ENCODE measurements at places on chromosomes 2 and 18.

- DNase-seq = no peak
Measured at GRCh38 chr2:106868275-106868674, 17.7 kb downstream of the ST6GAL2 start.

DNA sequence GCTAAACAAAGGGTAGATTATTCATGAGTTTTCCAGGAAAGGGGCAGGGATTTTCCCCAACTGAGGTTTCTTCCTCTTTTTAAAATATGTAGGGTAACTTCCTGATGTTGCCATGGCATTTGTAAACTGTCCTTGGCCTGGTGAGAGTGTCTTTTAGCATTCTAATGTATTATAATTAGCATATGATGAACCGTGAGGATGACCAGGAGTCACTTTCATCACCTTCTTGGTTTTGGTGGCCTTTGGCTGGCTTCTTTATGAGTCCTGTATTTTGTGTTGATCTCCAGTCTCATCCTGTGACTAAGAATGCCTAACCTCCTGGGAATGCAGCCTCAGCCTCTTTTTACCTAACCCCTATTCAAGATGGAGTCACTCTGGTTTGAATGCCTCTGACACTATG lies 391.0 kb upstream of the LINC00305 start:
- DNase-seq = no peak

- DNase-seq = no peak
Measured at GRCh38 chr2:127857265-127857808, 618 bp downstream of the POLR2D start.

GRCh38 chr2:216429428-216429827 lies 17.1 kb downstream of the SMARCAL1 start:
- DNase-seq = no peak

GRCh38 chr2:24273598-24273997 lies 86.7 kb downstream of the ITSN2 start:
- no peak for DNase-seq

DNA sequence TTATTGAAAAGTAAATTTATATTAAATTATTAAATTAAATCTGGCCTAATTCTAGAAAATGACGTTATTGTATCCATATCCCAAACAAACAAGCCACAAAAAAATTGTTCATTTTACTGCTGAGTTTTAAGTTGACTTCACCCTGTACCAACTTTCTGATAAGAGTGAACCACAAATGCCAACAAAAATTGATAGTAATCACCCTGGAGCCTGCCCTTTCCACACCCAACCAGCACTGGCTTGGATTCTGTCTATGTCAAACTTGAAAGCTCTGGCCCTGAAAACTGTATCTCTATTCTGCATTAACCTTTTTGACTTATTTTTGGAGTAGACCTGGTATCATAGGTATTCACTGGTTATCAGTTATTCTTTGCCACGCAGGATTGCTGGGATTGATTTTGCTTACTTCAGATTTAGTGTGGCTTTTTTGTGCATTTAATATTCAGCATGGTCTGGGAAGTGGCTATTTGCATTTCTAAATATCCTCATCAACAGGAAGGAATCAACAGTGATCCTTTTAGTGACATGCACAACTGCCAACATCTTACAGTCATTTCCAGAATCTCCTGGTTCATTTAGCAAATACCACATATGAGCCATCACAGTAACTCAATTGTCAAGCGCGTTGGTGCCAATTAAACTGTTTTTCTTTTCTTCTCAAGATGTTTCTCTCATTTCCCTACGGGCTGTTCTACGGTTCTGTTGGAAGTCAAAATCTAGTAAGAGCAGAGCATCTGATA lies 11.4 kb upstream of the SRBD1 start:
- no peak for DNase-seq

DNA sequence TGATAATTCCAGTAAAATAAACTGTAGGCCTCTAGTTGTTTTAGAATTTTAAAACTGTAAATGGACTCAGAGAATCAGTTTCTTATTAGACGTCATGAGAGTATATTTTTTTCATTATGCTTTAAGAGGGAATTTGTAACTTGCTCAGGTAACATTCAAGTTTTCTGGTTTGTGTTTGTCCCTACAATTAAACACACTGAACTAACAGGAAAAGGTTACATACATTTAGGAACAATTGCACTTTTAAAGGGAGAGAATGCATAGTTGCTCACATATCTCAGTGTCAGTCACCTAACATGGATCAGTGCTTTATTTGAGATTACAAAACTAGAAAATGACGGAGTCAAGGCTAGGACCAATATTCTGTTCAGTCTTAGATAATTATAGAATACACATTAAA lies 3.1 kb downstream of the COL3A1 start:
- no peak for DNase-seq

DNA sequence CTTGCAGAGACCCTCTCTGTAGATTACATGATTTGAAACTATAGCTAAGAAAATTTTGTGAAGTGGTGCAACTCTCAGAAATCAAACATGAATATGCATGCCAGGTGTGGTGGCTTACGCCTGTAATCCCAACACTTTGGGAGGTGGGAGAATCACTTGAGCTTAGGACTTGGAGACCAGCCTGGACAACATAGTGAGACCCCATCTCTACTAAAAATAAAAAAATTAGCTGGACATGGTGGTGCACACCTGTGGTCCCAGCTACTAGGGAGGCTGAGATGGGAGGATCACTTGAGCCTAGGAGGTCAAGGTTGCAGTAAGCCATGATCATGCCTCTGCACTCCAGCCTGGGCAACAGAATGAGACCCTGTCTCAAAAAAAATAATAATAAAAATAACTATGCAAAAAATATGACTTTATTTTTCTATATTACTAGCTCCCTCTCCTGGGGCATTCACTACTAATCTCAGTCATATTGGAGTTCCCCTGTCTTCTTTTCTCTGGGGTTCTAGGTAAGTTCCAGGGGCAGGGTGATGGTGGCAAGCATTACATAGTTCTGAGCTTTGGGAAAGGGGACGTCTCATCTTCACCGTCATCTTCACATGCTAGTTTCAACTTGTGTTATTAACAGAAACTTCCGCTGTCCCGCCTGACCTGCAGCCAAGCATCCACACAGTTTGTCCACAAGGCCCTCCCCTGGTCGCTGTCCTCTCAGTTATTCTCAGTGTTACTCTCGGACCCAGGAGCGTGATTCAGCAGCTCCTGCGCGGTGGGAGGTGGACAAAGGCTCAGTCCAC lies 96.8 kb upstream of the MBOAT2 start:
- DNase-seq = peak; percentile 29

- no peak for DNase-seq
Measured at GRCh38 chr2:135056790-135057189, 4.7 kb downstream of the RAB3GAP1 start.

DNA sequence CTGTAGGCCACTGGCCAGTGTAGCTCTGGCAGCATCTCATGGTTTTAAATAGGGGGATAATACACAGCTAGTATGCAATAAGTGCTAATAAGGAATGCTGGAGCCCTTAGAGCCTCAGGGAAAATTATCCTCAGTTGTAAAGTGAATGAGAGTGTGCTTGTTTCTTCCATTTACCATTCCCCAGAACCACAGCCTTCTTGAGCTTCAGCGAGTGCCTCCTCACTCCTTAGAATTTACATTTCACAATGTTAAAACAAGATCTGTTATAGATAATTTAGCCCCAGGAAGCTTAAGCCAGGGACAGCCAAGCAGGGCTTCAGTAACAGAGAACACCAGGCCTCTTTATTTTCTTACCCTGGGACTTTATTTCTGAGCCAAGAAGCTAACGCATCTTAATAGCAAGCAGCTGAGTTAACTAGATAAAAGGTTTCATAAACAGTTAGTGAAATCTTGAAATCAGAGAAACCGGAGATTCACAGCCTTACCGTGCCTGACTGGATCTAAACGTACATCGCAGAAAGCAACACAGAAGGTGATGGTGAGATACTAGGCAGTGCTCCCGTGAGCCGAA lies 535.2 kb downstream of the TDRD15 start:
- DNase-seq = no peak

DNA sequence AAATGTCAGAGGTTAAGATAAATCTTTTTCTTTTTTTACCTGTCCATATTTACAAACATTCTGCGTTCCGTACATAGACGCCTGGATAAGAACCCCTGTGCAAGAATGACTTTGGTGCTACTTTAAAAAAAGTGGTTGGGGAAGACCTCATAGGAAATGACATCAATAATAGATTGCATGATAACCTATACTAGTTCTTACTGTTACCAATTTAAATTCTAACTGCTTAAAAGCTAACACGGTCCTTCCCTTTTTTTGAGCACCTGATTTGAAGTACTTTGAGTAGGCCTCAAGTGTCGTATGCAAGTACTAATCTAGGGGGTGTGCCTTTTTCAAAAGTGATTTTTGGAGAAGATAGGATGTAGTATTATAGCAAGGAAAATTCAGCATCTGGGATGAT lies 2.1 kb downstream of the SLC39A10 start:
- DNase-seq = no peak

DNA sequence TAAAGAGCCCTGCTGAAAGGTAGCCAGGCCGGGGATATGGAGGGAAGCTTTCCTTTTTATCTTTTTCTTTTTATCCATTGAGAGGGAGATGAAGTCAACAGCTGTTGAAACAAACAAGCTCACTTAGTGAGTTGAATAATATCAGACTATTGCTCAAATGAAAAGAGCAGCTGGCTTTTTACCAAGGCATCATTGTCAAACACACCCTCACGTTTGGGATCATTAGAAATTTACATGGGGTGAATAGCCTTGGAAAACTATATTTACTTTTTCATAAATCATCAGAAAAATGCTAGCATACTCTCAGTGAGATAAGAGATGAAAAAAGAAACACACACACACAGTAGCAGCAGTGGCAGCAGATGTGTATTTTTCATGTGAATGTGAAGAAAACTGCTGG lies 71.5 kb upstream of the HNMT start:
- DNase-seq = no peak

GRCh38 chr2:111896576-111896975 lies 1.8 kb upstream of the MERTK start:
- no peak for DNase-seq

DNA sequence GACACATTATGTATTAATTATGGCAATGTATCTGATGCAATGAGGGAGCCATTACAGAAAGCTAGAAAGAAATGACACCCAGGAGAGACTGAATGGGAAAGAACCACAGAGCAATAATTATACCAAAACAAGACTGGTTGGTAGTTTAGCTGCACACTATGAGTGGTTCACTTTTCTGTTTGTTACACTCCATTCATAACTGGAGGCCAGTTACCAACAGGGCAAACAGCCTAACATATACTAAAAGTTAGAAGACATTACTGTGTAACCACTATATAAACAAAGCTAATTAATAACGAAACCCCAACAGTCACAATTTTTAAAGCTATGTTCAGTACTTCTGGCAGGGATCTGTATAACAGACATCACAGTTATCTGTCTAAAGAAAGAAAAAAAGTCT lies 49.4 kb downstream of the NBAS start:
- no peak for DNase-seq

GRCh38 chr2:127649100-127649611 lies 3.2 kb downstream of the GPR17 start:
- no peak for DNase-seq

- DNase-seq = no peak
Measured at GRCh38 chr2:186068139-186068801, 329.7 kb downstream of the FSIP2 start.

GRCh38 chr2:160603771-160604510 lies 110.3 kb upstream of the RBMS1 start:
- no peak for DNase-seq

- DNase-seq = no peak
Measured at GRCh38 chr18:61841706-61842105, 51.1 kb downstream of the RNF152 start.

DNA sequence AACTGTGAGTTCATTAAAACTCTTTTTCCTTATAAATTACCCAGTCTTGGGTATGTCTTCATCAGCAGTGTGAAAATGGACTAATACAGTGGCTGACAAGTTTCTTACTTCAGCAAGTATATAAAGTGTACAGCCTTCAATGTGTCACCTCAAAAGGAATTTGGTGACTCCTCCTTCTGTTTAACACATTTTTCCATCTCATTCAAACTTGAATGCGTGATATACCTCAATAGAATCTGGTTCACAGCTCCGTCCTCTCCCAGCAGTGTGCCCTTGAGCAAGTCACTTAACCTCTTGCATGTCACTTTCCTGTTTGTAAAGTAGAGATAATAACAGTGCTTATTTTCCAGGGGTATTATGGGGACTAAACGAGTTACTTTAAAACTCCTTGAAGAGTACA lies 159.6 kb downstream of the CCBE1 start:
- DNase-seq = no peak

DNA sequence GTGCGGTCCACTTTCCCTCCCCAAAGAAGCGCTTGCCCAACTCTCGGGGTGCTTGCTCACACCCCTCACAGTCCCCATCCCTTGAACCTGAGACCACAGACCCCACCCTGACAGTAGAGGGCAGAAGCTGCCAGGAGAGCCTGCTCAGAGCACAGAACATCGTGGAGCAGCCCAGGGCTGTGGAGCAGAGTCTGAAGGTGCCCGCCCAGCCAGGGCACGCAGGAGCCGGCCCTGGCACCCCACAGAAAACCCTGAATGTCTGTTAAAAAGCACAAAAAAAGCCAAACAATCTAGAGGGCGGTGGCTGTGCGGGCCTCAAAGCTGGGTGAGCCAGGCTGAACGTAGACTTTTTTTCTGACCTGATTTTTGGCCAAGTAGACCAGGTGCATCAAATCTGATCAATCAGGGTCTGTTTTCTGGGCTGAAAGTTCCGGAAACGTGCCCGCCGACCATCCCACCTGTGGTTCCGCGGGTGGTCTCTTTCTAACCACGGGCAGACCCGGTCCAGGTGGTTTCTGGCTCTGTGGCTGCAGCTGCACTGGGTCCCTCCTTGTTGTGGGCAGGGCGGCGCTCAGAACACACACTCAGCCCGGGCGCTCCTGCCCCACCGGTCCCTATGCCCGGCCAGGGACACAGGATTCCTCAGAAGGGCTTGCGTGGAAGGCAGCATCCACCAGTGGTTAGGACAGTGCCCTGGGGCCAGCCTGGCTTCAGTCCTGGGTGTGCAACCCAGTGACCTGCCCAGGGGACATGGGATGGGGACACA lies 66.3 kb downstream of the SLC66A2 start:
- DNase-seq = no peak

- DNase-seq = no peak
Measured at GRCh38 chr18:75135158-75135725, 73.7 kb downstream of the PTGR3 start.

DNA sequence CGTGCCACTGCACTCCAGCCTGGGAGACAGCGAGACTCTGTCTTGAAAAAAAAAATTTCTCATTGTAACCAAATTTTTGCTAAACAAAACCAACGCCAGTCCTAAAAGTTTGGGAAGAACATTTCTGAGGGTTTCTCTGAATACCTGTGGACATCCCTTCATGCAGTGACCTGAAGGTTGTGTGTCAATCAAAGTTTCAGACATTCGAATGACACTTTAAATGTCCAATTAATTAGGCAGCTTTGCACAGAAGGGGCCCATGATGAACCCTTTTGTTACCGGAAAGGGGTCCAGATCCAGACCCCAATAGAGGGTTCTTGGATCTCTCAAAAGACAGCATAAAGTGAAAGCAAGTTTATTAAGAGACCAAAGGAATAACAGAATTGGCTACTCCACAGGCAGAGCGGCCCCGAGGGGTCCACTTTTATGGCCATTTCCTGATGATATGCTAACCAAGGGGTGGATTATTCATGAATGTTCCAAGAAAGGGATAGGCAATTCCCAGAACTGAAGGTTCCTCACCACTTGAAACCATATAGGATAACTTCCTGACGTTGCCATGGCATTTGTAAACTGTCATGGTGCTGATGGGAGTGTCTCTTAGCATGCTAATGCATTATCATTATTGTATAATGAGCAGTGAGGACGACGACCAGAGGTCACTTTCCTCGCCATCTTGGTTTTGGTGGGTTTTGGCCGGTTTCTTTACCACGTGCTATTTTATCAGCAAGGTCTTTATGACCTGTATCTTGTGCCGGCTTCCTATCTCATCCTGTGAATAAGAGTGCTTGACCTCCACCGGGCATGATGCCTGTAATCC lies 27.5 kb upstream of the HPCAL1 start:
- no peak for DNase-seq

GRCh38 chr18:67302043-67302442 lies 214.5 kb downstream of the DSEL start:
- DNase-seq = no peak

All from GM19239 (cell line).